ENCODE measurements at places on chromosomes 5 and 9.

DNA sequence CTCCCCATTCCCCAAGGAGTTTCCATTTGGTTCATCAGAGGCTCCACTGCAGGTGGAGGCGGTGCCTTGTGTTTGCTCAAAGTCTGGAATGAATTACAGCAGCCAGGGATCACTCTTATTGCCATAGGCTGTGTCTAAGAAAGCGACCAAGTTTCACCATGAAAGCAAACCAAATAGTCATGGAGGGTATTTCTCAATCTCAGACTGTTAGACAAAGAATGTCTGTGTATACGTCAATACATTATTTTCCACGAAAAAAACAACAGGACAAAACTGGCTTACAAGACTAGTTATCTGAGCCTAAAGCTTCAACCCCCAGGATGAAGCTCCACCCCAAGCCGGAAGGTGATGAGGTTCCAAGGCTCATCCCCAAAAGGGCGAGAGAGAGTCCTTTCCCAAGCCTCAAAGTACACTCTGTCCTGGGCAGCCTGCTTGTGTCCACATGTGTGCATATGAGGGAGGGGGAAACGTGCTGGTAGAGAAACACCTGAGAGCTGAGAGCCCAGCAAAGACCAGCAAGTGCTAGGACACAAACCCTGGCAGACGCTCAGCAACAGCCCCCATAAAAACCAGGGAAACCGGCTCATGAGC is 4.3 kb downstream of the B4GALT1 start:
- peak; percentile 71 for DNase-seq

- no peak for DNase-seq
Observed at GRCh38 chr5:57598756-57599155, 116.1 kb upstream of the ACTBL2 start.

GRCh38 chr5:8714861-8715260 is 831.0 kb downstream of the SEMA5A start:
- no peak for DNase-seq

DNA sequence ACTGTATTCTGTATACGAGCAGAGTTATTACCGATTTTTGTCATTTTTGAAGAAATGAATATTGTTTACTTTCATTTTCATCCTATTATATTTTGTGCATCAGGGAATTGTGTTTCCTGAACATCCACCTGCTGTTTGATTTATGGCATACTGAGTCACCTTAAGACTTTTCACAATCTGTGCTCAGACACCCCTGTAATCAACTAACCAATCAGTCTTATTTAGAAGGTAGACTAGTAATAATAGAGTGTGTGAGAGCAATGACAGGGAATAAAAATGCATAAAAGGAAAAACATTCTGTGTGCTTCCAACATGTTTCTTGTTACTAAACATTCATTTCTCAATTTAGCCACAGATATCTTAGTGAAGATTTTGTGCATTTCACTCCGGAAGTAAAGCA is 1413.6 kb upstream of the ACO1 start:
- DNase-seq = peak; percentile 8

DNA sequence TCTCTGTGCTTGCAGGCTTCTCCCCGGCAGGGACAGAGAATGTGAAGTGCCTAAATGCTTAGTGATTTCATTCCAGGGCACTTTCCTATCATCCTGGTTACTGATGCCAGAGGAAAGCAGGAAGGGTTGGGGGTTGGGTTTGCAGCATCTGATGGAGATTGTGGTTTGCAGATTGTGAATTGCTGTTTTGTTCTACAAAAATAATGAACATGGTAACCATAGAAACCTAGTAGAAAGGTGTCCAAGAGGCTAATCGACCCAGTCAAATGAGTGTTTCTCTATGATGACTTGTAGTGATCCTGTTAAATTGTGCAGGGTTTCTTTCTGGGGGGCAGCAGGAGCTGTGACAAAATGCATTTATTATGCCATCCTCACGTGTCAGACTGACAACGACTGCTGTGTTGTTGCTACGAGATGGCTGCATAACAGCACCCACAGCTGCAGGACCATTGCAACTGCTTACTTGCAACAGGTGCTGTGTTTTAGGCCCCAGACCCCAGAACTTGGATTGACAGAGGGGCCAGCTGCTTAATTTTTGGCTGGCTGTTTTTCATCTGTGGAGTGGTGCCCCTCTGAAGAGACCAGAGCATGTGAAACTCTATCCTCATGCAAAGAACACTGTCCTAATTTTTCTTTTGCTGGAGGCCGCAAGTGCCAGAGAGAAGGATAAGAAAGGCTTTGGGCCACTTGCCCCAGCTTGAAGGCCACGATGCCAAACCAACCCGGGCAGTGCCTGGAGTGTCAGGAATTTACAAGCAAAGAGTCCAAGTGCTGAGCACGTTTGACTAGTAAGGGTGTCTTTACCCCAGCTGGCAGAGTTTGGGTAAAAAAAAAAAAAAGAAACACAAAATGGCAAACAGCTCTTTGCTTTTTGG is 397.8 kb downstream of the GADD45G start:
- no peak for DNase-seq
